GM23248 (cell line): ENCODE measurements at places on chromosomes 12 and 14. TPM values are rescaled to one million over a fixed set of nuclear protein-coding genes. Genes with fewer than 3 reads are reported as not detected.

The TMEM63C gene
- not detected in 2 replicates for total RNA-seq

DNA sequence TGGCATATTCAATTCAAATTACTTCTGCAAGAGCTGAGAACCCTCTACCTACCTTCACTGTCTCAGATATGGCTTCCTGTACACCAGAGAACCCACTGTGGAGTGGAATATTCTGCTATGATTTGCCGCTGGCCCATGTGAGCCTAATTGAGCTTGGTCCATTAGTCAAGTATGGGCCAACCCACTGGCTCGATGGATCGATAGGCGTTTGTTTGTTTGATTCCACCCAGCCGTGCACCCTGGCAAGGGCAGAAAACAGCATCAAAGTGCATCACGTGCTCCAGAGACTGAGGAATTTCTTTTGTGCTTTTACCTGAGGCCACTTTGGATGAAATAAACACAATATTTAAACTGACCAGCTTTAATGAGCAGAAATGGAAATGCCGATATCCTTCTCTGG lies 426.3 kb downstream of the AACS start:
- H3K4me1 ChIP-seq: no peaks in the 10 kb centered on the region
- H3K36me3 ChIP-seq: no peaks in the 10 kb centered on the region
- H3K27me3 ChIP-seq: no peaks in the 10 kb centered on the region
- H3K4me3 ChIP-seq: no peak overlapping the region
- H3K27ac ChIP-seq: no peak overlapping the region

DNA sequence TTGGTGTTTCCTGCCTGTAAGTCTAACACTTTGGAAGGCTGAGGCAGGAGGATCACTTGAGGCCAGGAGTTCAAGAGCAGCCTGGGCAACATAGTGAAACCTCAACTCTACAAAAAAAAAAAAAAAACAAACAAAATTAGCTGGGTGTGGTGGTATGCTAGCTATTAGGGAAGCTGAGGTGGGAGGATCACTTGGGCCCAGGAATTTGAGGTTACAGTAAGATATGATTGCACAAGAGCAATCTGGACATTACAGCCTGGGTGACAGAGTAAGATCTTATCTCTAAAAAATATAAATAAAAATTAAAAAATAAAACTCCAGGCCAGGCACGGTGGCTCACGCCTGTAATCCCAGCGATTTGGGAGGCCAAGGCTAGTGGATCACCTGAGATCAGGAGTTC lies 39.8 kb upstream of the CMKLR1 start:
- no peaks in the 10 kb centered on the region for H3K4me1 ChIP-seq
- DNase-seq: no peak
- no peak overlapping the region for H3K4me3 ChIP-seq
- no peaks in the 10 kb centered on the region for H3K27me3 ChIP-seq
- H3K36me3 ChIP-seq: no peaks in the 10 kb centered on the region
- H3K27ac ChIP-seq: no peak overlapping the region

The KRT74 gene
- total RNA-seq: not detected in 2 replicates

The LTB4R gene
- total RNA-seq: 1.4 and 2.4 TPM in 2 replicates

DNA sequence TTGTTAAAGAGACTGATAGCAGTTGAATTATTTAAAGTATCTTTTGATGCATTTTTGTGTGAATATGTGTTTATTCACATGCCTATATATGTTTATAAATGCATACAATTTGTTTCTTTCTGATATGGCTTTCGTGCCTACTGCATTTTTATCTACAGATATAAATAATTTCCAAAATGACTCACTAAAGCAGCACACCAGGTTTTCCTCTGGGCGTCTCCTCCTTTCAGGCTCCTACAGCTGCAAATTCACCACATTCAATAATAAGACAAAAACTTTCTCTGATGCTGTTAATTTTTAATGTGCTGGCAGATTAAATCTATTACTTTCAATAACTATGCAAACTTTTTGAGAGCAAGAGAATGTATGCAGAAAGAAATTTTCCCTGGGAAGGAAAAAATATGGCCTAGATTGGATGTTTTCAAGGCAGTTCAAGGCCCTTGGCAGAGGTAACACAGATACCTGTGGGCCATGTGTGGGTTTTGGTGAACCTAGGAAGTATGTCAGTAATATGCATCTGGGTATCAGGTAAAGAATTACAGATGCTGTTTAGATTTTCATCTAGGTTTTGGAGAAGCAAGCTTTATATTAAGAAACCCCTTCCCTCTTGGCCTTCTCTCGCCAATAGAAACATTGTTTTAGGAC lies 381.8 kb downstream of the EGLN3 start:
- H3K27ac ChIP-seq: no peak overlapping the region
- no peaks in the 10 kb centered on the region for H3K27me3 ChIP-seq
- peaks cover 41% of the 10 kb centered on the region for H3K4me1 ChIP-seq
- peak; percentile 18 for DNase-seq
- H3K36me3 ChIP-seq: no peaks in the 10 kb centered on the region
- no peak overlapping the region for H3K4me3 ChIP-seq

DNA sequence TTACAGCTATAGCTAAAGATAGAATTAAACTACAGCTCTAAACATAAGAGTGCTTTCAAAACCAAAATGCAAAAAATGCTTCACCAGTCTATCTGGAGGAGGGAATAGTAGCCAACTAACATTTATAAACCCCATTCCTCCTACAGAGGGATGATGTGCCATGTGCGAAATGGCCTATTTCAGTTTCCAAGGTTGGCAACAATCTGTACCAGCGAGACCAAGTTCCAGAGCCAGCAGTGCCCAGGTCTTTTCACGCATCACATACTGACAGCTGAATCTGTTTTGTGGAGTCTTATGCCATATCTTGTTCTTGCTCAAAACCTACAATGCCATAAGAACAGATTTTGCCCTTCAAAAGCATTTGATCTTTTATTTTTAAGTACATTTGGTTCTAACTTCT lies 24.5 kb downstream of the NELL2 start:
- no peaks in the 10 kb centered on the region for H3K27me3 ChIP-seq
- H3K4me3 ChIP-seq: no peak overlapping the region
- H3K4me1 ChIP-seq: no peaks in the 10 kb centered on the region
- no peaks in the 10 kb centered on the region for H3K36me3 ChIP-seq
- no peak for DNase-seq
- H3K27ac ChIP-seq: no peak overlapping the region

- no peak for DNase-seq
- no peaks in the 10 kb centered on the region for H3K36me3 ChIP-seq
- peaks cover 5% of the 10 kb centered on the region for H3K27me3 ChIP-seq
- H3K4me1 ChIP-seq: no peaks in the 10 kb centered on the region
- no peak overlapping the region for H3K27ac ChIP-seq
Observed at GRCh38 chr12:132338311-132338710, 8.9 kb upstream of the GALNT9 start.

The CPM gene
- 8.5 and 13.7 TPM in 2 replicates for total RNA-seq

DNA sequence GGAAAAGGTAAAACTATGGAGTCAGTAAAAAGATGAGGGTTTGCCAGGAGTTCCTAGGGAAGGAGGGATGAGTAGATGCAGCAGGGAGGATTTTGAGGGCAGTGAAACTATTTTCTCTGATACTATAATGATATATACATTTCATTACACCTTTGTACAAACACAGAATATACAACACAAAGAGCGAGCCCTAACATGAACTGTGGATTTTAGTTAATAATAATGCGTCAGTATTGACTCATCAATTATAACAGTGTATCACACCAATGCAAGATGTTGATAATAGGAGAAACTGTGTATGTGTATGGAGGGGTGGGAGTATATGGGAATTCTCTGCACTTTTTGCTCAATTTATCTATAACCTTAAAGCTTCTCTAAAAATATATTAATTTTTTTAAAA lies 404.3 kb upstream of the NOVA1 start:
- no peak overlapping the region for H3K4me3 ChIP-seq
- no peak overlapping the region for H3K27ac ChIP-seq
- no peaks in the 10 kb centered on the region for H3K36me3 ChIP-seq
- no peaks in the 10 kb centered on the region for H3K27me3 ChIP-seq
- no peaks in the 10 kb centered on the region for H3K4me1 ChIP-seq

- no peaks in the 10 kb centered on the region for H3K36me3 ChIP-seq
- H3K27me3 ChIP-seq: no peaks in the 10 kb centered on the region
- peak overlapping the region; percentile 42; the same call in 1 of the 2 replicates for H3K4me3 ChIP-seq
- H3K27ac ChIP-seq: peak overlapping the region; percentile 76
Observed at GRCh38 chr14:60102389-60102788, 10.7 kb downstream of the PCNX4 start.

DNA sequence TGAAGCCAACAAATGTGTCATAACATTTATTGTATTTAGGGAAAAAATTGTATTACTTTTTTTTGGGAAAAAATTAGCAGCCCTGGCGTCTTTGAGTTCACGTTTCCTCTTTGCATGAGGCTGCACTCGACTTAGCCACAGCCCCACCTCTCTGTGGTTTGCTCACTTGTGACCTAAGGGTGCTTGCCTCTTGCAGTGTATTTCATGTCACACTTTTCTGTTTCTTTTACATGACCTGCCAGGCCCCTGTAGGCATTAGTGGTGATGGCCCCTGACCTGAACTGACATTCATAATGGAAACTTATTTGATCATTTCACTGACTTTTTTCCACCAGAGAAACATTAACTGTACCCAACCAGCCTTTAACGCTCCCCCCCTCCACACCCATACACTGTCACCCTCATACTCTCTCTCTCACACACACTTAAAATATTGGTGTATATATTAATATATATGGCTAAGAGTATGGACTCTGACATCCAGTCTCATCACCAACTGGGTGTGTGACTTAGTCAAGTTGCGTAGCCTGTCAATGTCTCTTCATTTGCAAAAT lies 122.9 kb downstream of the PRKCH start:
- 0 out of 2 replicates have a peak, but pooled peaks cover 2% of the 10 kb centered on the region for H3K4me1 ChIP-seq
- no peaks in the 10 kb centered on the region for H3K36me3 ChIP-seq
- peaks cover 43% of the 10 kb centered on the region for H3K27me3 ChIP-seq
- no peak for DNase-seq

GRCh38 chr12:40286583-40286982 lies 61.8 kb downstream of the LRRK2 start:
- H3K27me3 ChIP-seq: no peaks in the 10 kb centered on the region
- no peaks in the 10 kb centered on the region for H3K36me3 ChIP-seq
- H3K27ac ChIP-seq: no peak overlapping the region
- H3K4me1 ChIP-seq: no peaks in the 10 kb centered on the region
- no peak overlapping the region for H3K4me3 ChIP-seq
- peak; percentile 29 for DNase-seq

DNA sequence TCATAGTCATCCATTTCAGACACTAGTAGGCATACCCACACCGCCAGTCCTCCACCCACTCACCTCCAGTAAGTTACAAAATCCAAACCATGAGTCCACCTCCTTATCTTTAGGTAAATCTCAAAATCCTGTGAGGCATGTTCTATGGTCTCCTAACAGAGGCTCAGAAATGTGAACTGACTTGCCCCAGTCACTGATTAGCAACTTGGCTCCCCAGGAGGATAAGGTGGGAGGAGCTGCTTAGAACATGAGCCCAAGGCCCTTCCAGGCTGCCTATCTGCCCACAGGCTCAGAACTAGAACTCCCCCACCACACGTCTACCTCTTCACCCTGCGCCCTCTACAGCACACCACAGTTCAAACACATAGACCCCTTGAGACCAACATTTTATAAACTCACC lies 19.9 kb downstream of the SETD3 start:
- no peaks in the 10 kb centered on the region for H3K27me3 ChIP-seq
- H3K4me1 ChIP-seq: no peaks in the 10 kb centered on the region
- H3K36me3 ChIP-seq: peaks cover 41% of the 10 kb centered on the region
- H3K27ac ChIP-seq: no peak overlapping the region

DNA sequence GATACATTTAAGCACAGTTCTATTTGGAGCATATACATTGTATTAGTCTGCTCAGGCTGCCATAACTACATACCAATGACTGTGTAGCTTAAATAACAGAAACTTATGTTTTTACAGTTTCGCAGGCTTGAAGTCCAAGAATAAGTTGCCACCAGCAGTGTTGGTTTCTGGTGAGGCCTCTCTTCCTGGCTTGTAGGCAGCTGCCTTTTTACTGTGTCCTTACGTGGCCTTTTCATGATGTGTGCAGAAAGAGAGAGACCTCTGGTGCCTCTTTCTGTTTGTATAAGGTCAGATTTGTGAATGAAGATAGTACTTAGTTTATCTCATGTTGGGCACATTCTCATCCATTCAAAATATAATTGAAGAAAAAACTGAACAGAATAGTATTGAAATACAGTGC lies 636.6 kb downstream of the FLRT2 start:
- H3K4me3 ChIP-seq: no peak overlapping the region
- H3K4me1 ChIP-seq: no peaks in the 10 kb centered on the region
- no peaks in the 10 kb centered on the region for H3K36me3 ChIP-seq
- no peak overlapping the region for H3K27ac ChIP-seq

- H3K36me3 ChIP-seq: no peaks in the 10 kb centered on the region
- DNase-seq: no peak
- no peaks in the 10 kb centered on the region for H3K27me3 ChIP-seq
- no peaks in the 10 kb centered on the region for H3K4me1 ChIP-seq
- H3K4me3 ChIP-seq: no peak overlapping the region
Observed at GRCh38 chr14:55973285-55973800, 144.9 kb upstream of the PELI2 start.

- peak; percentile 76 for DNase-seq
- no peaks in the 10 kb centered on the region for H3K36me3 ChIP-seq
- H3K4me1 ChIP-seq: no peaks in the 10 kb centered on the region
- H3K27ac ChIP-seq: no peak within 1 kb of the TSS
- H3K4me3 ChIP-seq: peak within 1 kb of the TSS; percentile 71
- no peaks in the 10 kb centered on the region for H3K27me3 ChIP-seq
Observed at GRCh38 chr14:64971943-64972791, at the start of gene RAB15. Gene RAB15 (minus strand): TSS chr14:64972336. CDS start chr14:64972076, 260 bp downstream.

DNA sequence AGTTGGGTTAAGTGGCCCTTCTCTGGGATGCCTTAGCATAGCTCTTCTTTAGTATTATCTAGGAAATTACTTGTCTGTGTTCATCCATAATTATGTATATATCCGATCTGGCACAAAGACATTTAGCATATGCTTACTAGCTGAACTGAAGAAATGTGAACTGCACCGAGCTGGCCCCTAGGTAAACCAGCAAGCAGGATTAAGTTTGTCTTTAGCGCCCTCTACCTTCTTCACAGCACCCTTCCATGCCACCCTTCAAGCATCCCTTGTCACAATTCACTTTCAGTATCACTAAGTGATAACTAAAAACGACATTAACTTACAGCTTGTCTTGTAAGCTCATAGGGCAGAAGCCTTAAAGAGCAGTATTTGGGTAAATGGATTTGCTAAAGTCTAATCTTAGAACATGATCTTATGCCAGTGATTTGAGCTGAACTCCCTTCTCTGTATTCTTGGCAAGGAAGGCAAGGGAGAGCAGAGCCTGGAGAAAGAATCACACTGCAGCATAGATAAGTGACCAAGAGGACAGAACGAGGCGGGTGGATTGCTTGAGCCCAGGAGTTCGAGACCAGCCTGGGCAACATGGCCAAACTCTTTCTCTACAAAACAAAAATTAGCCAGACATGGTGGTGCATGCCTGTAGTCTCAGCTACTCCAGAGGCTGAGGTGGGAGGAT lies 2.6 kb upstream of the HAL start:
- H3K27me3 ChIP-seq: no peaks in the 10 kb centered on the region
- DNase-seq: peak; percentile 73
- no peak overlapping the region for H3K27ac ChIP-seq
- H3K4me3 ChIP-seq: no peak overlapping the region

DNA sequence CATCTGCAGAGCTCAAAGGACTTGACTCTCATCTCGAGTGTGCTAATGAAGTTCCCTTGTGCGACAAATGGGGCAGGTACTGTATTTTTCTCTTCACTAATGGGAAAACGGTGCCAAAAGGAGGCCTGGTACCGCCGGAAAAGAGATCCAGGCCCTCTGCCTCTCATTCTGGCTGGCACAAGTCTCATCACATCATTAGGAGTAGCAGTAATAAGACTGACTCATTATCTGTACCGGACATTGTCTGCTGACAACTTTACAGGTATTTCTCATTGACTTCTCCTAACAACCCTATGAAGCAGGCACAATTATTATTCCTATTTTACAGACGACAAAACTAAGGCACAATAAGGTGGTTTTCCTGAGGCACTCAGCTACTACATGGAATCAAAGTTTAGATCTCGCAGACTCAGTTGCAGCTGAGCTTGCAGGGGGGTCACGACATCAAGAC lies 668 bp downstream of the APPL2 start:
- DNase-seq: peak; percentile 69
- peaks cover 44% of the 10 kb centered on the region for H3K4me1 ChIP-seq
- H3K36me3 ChIP-seq: peaks cover 7% of the 10 kb centered on the region; the same call in 1 of the 2 replicates

The AICDA gene
- total RNA-seq: not detected in 2 replicates
